ENCODE measurements at places on chromosomes 1 and 21.

GRCh38 chr1:244114892-244115291 lies 63.8 kb downstream of the ZBTB18 start:
- no peak for DNase-seq

DNA sequence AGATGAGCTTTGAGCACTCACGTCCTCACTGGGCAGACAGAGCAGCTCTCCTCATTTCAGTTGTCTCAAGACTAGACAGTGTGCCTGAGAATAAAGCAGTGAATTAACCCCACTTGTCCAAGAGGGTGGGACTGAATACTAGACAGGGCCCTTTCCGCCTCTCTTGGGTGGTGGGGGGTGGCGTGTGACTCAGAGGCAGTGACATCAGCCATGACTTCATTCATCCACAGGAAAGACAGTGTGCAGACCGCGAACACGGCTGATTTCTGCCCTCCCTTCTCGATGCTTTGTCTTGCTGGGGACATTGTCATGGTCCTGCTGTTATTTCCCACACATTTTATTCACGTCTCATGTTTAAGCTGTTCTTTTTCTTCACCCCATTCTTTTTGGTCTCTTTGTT lies 64.9 kb downstream of the FGGY start:
- peak; percentile 59 for DNase-seq

DNA sequence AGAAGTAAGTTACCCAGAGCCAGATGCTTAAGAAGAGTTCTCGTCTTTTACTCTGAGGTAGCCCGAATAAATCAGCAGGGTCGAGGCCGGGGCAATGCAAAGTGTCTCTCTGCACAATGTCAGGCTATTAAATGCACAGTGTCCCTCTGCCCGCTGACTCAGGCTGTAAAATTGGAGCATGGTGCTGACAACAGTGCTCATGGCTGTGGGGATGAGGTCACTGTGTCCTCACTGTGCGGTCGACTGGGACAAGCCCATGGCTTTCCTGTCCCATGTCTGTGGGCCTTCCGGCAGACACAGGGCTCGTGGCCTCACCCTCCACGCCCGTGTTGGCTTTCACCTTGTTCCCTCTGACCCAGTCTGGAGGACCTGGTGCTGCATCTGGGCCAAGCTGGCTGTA lies 14.6 kb upstream of the SLC2A1 start:
- no peak for DNase-seq

DNA sequence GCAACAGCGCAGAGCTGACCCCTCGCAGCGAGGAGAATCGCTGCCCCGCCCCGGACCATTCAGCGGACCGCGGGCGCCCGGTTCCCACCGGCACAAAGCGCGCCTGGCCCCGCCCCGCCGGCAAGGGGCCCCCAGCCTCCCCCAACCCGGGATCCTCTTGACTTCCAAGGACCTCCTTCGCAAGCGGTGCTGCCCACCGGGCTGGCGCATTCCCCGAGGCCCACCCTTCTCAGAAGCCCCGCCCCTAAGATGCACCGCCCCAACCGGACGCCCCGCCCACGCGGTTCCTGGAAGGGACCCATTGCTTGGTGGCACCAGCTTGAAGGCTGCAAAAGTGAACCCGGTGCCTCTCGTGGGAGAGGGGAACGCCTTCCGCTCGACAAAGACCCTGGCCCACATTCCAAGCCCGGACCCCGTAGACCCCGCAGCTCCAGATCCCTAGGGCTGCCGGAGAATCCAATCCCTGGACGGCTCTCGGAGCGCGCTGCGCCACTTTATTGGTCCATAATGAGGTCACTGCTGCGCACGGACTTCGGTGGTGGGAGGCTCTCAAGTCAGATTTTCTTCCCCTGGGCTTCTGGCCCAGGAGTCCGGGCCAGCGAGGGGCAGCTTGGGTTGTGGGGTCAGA lies 2.0 kb downstream of the HES3 start:
- DNase-seq: peak; percentile 65

DNA sequence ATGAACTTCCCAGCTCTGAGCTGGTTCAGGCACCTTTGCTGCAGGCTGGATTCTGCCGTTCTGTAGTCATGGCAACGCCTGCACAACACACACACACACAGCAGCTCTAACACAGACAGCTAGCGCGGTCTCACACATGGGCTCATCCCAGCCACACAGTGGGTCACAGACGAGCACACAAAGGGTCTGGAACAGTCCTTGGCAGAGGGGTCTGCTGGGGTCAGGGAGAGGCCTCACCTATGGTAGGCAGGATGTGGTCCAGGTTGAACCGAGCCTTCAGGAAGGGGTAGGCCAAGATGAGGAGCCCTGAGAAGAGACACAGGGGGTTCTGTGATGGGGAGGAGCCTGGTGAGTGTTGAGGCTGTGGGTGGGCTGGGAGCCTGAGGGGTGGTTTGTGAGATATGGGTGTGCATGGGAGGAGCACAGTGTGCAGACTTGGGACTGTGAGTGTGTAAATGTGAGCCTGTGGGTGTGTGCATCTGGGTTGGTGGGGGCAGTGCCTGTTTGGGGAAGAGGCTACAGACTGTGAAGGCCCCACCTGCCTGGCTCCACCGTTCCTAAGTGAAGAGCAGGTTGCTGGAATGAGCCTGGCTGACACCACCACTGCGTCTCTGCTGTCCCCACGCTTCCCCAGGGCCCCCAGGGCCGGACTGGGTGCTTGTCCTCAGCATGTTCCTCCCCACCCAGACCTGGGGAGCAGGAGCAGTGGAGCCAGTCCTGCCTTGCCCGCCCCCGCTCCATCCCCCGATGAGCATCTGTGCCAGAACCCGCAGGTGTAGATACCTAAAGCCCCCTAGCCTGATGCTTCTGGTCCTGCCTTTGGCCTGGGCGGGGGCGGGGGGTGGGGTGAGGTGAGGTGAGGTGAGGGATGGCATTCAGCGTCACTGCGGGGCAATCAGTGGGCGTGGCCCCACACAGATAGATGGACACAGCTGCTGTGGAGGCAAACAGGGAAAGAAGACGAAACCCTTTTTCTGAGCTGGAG lies 1.5 kb downstream of the KNCN start:
- peak; percentile 34 for DNase-seq

All from Right ventricle myocardium inferior (tissue), 1 donor.